Stimulated activated CD8-positive, alpha-beta memory T cell treated with anti-CD3 and anti-CD28 coated beads, Interleukin-15, amount 100 ng/mL, for 1 hour (primary cell): ENCODE measurements at places on chromosomes 2 and 18.

GRCh38 chr2:237280229-237280628 lies 133.7 kb downstream of the COL6A3 start:
- DNase-seq, result no peak

DNA sequence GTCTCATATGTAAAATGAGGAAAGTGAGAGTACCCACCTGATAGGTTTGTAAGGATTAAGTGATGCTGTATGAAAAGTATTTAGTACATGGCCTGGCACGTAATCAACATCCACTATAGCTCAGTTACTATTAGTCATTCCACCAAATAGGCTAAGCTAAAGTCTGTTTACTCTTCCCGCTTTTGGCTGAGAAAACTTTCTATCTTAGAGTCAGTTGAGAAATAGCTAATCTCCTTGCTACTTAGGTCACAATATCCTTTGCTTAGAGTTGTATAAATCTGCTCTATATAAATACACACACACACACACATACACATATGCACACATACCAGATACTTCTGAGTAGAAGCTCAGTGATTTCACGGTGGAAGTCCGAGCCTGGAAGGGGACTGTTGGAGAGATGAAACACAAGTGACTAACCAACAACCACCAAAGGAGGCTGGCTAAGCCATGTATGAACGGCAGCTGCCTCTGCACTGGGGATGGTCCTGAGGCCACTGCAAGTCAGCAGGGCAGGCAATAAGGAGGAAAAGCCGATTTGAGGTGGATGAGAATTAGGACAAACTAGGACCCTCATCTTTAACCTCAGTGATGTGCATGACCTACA lies 104.6 kb upstream of the EPHA4 start:
- DNase-seq, result no peak

- DNase-seq, result no peak
Observed at GRCh38 chr2:16080516-16080915, 140.2 kb downstream of the MYCN start.

DNA sequence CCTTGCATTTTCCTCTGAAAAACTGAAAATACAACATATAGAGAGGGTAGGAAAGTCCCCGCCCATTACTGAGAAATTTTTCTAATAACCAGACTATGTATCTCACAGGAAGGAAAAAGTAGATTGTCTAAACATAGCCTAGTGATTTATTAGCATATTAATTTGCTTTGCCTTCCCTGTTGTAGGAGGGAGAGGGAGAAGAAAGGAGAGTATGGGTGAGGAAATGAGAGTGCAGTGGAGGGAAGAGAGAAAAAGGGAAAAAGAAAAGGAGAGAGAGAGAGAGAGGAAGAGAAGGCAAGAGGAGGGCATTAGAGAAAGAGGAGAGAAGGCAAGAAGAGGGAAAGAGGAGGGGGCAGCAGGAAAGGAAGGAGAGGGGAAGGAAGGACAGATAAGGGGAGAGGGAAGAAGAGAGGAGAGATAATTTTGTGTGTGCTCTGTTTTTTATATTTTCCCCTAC lies 3.6 kb upstream of the KYNU start:
- DNase-seq, result no peak
